Stomach (tissue), 19 donors: ENCODE measurements at places on chromosomes 2 and 18. TPM values are rescaled to one million over a fixed set of nuclear protein-coding genes. Genes with fewer than 3 reads are reported as not detected.

AOX1 gene
- 11.5 TPM for polyA plus RNA-seq

AAMP gene
- polyA plus RNA-seq, result 183 TPM

RGPD5 gene
- polyA plus RNA-seq, result 6.5 TPM

AFF3 gene
- polyA plus RNA-seq, result 1.4 TPM

OTOS gene
- not detected for polyA plus RNA-seq

ROCK2 gene
- polyA plus RNA-seq, result 5.6 TPM

IL36B gene
- not detected for polyA plus RNA-seq

CDH20 gene
- polyA plus RNA-seq, result 0.15 TPM

SRD5A2 gene
- polyA plus RNA-seq, result not detected

CYB5A gene
- polyA plus RNA-seq, result 450 TPM

DNA sequence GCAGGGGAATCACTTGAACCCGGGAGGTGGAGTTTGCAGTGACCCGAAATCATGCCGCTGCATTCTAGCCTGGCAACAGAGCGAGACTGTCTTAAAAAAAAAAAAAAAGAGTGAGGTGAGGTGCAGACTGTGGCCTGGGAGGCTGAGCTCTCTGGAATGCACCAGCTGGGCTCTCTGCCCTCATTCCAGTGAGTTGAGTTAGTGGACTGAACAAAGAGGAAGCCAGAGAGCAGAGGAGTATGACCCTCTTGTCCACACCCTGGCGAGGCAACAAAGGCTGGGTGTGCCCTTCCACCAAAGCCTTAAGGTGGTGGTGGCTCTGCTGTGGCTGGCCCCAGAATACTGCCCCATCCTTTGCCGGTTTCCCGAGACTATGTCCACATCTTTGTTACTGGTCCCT, 71.3 kb upstream of the ACKR3 start:
- no peaks in the 10 kb centered on the region for H3K4me1 ChIP-seq
- no peaks in the 10 kb centered on the region for H3K36me3 ChIP-seq

DNA sequence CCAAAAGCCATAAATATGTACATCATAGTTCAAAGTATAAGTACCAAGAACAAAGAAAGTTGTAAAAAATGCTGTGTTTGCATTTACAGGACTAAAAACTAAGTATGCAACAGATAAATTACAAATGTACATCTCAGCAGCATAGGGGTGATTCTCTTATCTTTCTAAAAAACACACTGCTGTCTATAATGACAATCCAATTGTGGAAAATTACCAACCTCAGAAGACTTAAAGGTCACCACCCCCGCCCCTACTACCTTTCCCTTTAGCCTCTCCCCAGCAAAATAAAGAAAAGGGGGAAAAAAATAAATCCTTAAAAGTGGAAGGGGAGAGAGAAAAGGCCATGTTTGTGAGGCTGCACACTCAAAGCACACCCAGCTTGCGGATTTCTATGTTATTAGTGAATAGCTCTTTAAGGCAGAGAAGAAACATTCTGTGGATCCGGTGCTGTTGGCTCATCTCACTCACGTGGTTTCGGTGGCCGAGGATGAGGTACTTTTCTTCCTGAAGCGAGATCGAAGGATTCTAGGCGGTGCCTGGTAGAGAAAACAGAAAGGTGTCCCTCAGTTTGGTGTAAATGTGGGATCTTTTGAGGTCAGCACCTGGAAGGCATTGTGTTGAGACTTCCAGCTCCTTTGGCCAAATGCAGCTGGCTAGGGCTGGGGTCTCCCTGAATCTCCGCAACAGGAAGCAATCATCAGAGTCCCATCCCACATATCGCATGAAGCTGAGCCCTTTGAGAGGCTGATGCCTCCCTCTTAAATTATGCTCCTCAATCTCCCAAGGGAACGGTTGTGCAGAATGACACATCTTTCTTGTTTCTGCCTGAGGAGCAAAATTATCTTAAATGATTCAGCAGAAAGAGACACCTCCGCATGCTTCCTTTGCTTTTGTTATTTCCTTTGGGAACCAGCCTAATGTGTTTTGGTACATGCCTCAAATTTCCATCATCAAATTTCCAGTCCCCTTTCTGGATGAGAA, 17.6 kb downstream of the MRPL35 start:
- no peak overlapping the region for H3K4me3 ChIP-seq
- H3K27ac ChIP-seq, result no peak overlapping the region
- H3K36me3 ChIP-seq, result peaks cover 16% of the 10 kb centered on the region
- DNase-seq, result no peak
- no peaks in the 10 kb centered on the region for H3K27me3 ChIP-seq

GRCh38 chr2:120859814-120860578, 124.3 kb downstream of the GLI2 start:
- no peak for DNase-seq
- H3K4me3 ChIP-seq, result no peak overlapping the region

GRCh38 chr2:15993232-15993610, 52.9 kb downstream of the MYCN start:
- H3K4me3 ChIP-seq, result no peak overlapping the region
- no peak for DNase-seq
- H3K36me3 ChIP-seq, result no peaks in the 10 kb centered on the region
- no peak overlapping the region for H3K27ac ChIP-seq
- H3K4me1 ChIP-seq, result no peaks in the 10 kb centered on the region

DNA sequence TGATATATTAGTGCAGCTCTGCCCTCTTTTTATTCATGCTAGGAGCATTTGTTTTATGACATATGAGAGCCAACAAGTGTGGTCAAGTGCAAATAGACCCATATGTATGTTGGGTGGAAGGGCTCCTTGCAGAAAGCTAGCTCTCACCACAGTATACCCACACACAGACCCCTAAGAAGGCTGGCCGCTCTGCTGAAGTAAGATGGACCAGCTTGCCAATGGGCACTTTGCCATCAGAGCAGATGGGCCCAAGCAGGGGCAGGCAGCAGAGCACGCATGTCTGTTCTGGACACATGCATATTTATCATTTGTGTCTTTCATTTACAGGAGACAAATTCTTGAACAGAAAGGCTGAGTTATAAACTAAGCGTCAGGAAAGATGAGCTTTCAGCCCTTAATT, 187.5 kb upstream of the DTNA start:
- H3K4me1 ChIP-seq, result no peaks in the 10 kb centered on the region
- H3K27ac ChIP-seq, result no peak overlapping the region
- no peak overlapping the region for H3K4me3 ChIP-seq
- no peaks in the 10 kb centered on the region for H3K27me3 ChIP-seq
- no peaks in the 10 kb centered on the region for H3K36me3 ChIP-seq

DNA sequence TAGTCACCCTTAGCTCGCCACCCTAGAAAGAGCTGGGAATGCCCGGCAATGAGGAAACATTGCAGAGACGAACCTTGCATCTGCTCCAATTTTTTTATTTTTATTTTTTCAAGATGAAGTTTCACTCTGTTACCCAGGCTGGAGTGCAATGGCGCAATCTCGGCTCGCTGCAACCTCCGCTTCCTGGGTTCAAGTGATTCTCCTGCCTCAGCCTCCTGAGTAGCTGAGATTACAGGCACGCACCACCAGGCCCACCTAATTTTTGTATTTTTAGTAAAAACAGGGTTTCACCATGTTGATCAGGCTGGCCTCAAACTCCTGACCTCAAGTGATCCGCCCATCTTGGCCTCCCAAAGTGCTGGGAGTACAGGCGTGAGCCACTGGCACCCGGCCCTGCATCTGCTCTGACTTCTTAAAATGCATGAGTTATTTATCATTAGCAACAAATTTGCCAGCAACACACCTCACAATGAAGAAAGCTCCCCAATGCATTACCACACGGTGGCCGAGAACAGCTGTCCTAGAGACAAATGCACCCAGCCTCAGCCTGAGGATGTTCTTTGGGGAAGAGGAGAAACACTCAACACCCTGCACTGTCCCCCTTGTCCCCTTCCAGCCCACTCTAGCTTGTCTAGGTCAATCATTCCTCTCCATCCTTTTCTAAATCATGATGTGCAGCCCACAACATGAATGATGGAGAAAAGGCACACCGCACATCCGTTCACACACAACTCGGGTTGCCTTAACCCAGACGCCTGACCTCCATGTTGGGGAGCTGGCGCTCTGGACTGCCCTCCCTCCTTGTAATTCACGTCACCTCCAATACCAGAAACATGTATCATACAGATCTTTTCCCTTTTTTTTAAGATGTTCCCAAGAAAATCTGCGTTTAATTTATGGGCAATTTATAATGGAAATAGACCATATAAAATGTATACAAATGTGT, 46.9 kb downstream of the TTC32 start:
- no peak for DNase-seq
- no peak overlapping the region for H3K27ac ChIP-seq
- no peaks in the 10 kb centered on the region for H3K4me1 ChIP-seq
- H3K4me3 ChIP-seq, result no peak overlapping the region
- no peaks in the 10 kb centered on the region for H3K27me3 ChIP-seq

GRCh38 chr2:80105015-80105640, 199.4 kb downstream of the LRRTM1 start:
- no peak for DNase-seq
- no peaks in the 10 kb centered on the region for H3K36me3 ChIP-seq
- no peak overlapping the region for H3K4me3 ChIP-seq
- H3K27me3 ChIP-seq, result no peaks in the 10 kb centered on the region
- no peak overlapping the region for H3K27ac ChIP-seq
- H3K4me1 ChIP-seq, result no peaks in the 10 kb centered on the region

DNA sequence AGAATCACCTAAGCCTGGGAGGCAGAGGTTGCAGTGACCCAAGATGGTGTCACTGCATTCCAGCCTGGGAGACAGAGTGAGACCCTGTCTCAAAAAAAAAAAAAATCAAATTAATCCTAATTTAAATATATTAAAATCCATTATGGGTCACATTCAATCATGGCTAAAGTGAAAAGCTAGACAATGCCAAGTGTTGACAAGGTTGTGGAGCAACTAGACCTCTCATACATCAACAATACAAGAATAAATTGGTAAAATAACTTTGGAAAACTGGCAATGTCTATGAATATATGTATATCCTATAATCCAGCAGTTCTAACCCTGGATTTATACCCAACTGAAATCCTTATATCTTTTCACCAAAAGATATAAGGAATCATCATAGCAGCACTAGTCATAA, 23.4 kb upstream of the ATL2 start:
- peaks cover under 1% of the 10 kb centered on the region for H3K4me1 ChIP-seq
- no peak for DNase-seq
- no peak overlapping the region for H3K4me3 ChIP-seq
- H3K27ac ChIP-seq, result no peak overlapping the region

DNA sequence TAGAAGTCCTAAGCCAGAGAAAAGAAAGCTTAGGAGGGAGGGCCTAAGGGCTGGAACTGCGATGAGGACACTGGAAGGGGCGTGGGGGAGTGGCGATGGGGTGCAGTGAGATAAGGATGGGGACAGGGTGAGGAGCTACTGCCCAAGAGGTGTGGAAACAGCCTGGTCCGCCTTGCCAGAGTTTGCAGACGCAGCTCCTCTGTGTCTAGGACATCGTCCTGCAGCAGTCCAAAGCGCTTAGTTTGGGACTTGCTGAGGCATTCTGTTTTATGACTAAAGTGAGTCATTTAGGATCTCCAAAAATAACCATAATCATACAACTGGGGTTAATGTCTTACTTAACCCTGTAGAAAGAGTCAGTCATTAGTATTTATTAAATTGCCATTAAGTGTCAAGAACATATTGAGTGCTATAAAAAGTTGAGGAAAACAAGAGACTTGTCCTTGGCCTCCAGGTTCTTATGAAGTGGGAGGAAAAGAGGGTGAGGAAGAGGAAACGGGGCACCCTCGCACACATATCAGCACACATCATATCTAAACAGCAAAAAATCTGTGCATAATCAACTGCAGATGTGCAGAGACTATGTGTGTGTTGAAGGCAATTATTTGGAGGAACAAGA, 74.8 kb downstream of the CDK15 start:
- no peak overlapping the region for H3K4me3 ChIP-seq
- no peaks in the 10 kb centered on the region for H3K36me3 ChIP-seq
- no peaks in the 10 kb centered on the region for H3K4me1 ChIP-seq
- H3K27me3 ChIP-seq, result no peaks in the 10 kb centered on the region

GRCh38 chr2:2868085-2868484, 509.5 kb downstream of the EIPR1 start:
- H3K27me3 ChIP-seq, result no peaks in the 10 kb centered on the region
- no peaks in the 10 kb centered on the region for H3K4me1 ChIP-seq
- H3K27ac ChIP-seq, result no peak overlapping the region
- no peaks in the 10 kb centered on the region for H3K36me3 ChIP-seq

DNA sequence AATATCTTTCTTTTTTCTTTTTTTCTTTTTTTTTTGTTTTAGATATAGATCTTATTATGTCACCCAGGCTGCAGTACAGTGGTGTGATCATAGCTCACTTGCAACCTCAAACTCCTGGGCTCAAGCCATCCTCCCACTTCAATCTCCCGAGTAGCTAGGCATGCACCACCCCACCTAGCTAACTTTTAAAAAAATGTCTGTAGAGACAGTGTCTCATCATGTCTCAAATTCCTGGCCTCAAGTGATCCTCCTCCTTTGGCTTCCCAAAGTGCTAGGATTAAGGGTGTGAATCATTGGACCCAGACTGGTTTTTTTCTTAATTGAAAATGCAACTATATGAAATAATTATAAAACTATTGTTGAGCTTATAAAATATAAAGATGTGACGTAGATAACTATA, 9.8 kb upstream of the ZCCHC2 start:
- H3K27ac ChIP-seq, result no peak overlapping the region
- no peak overlapping the region for H3K4me3 ChIP-seq
- H3K27me3 ChIP-seq, result no peaks in the 10 kb centered on the region
- no peak for DNase-seq
- H3K4me1 ChIP-seq, result no peaks in the 10 kb centered on the region

DNA sequence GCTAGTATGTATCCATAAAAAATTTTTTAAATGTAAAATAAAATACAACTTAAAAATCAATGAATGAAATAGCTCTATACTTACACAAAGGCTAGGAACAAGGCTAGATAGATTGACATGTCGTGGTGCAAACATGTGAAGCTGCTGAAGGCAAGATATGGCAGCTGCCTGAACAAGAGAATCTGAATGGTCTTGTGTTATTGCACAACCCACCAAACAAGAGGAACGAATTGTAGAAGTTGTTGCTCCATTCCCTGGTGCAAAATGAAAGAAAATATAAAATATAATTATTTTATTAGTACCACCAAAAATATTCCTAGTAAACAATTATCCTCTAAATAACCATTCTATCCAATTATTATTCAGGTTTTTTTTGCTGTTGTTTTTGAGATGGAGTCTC, 46.4 kb downstream of the HEATR5B start:
- H3K36me3 ChIP-seq, result peaks cover 85% of the 10 kb centered on the region
- H3K27ac ChIP-seq, result no peak overlapping the region
- no peaks in the 10 kb centered on the region for H3K4me1 ChIP-seq
- no peak for DNase-seq

GRCh38 chr18:23177433-23178072, 42.3 kb downstream of the CABLES1 start:
- no peak for DNase-seq
- no peaks in the 10 kb centered on the region for H3K27me3 ChIP-seq
- no peak overlapping the region for H3K27ac ChIP-seq
- H3K36me3 ChIP-seq, result no peaks in the 10 kb centered on the region
- H3K4me1 ChIP-seq, result peaks cover 38% of the 10 kb centered on the region
